HuH-7.5 (cell line): ENCODE measurements at places on chromosomes 11 and 22.

DNA sequence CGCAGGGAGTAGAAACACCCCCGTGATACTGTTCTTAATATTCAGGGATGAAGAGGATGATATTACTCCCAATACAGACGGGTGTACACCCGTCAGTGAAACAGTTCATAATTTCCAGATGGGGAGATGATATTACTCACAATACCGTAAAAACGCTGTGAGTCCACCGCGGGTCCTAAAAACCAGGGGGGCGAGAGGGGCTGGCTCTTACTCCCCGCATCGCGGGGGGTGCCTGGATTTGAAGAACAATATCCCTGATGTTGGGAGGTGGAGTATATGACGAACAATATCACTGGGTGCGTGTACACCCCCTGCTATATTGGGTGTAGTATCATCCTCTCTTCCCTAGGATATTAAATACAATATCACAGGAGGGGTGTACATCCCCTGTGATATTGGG is 20.5 kb upstream of the APOL5 start:
- DNase-seq, result no peak

GRCh38 chr11:5910540-5910939 is 17.5 kb downstream of the OR52E5 start:
- no peak for DNase-seq

DNA sequence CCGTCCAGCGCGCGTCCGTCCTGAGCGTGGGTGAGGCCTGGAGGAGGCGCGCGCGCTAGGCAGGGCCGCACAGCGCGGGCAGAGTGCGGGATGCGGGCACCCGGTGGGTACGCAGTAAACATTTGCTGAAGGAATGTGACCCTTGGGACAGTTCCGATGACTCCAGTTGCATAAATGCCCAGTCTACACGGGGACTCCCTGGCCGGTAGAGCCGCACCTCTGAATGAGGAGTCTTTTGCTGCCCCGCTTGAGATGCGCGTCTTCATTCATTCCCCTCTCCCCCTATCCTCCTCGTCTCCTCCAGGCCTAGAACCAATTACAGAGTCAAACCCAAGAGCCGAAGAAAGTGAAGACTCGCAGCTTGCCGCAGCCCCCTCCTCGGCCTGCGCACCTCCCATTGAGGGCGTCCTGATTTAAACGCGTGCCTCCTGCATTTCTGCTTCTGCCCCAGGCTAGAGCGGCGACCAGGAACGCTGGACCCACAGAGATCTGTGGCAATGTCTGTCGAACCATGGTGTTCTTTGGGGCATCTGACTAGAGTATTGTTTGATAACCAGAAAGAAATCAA is 729 bp upstream of the CHKB start:
- DNase-seq, result no peak

GRCh38 chr22:32799496-32799895 is 2.0 kb upstream of the TIMP3 start:
- no peak for DNase-seq

GRCh38 chr11:76410851-76411357 is 29.8 kb downstream of the GVQW3 start:
- DNase-seq, result no peak

DNA sequence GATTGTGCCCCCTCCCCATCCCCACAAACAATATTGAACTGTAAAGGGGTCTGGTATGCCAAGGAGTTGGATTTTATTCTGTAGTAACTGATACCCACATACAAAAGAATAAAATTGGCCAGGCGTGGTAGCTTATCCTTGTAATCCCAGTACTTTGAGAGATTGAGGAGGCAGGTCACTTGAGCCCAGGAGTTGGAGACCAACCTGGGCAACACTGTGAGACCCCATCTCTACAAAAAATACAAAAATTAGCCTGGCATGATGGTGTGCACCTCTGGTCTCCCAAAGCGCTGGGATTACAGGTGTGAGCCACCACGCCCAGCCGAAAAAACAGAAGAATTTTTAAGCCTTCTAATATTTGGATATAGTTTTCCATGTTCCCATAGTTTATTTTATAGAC is 4.2 kb upstream of the GLB1L3 start:
- DNase-seq, result no peak

DNA sequence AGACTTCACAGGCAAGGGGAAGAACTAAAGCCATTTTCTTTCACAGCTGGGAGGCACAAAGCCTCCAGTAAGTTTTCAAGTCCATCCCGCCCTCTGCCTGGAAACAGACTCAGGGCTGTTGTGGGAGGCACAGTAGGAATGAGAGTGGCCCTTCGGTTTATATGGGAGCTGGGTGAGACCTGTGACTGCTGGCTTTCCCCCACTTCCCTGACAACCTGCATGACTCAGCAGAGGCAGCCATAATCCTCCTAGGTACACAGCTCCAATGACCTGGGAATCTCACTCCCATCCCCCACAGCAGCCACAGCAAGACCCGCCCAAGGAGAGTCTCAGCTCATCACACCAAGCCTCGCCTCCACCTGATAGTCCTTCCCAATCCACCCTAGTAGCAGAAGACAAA is 12.1 kb upstream of the TMEM45B start:
- no peak for DNase-seq

GRCh38 chr11:65384301-65384889 is 1.9 kb upstream of the SLC25A45 start:
- no peak for DNase-seq

DNA sequence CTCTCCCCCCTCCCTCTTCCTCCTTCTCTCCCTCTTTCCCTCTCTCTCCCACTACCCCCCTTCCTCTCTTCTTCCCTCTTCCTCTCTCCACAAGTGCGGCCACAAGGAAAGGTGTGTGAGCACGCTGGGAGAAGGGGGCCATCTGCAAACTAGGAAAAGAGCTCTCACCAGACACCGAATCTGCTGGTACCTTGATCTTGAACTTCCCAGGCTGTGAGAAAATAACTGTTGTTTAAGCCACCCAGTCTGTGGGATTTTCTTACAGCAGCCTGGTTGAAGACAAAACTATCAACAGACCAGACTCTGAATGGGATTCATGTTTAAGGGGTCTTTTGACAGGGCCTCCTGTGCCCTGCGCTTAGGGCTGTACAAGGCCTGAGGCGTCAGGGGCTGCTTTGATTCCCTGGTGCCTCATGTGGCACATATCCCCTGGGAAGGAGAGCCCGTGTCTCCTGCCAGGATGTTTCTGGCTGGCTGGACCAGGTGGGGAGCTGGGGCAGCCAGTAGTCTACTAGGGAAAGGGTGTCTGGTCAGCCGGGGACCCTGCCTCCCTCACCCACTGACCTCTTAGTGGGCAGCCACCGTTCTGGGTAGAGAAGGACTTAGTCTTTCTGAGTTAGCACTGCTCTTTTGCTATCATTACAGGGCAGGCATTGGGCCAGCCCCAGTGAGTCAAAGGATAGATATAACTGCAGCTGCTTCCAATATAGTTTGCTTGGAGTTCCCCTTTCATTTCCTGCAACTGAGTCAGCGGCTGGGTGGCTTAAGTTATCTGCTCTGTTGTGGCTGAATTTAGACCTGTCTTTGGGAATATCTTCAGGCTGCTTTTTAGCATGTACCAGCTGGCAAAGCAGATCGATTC is 6.2 kb downstream of the PANX1 start:
- no peak for DNase-seq

GRCh38 chr22:38540701-38541100 is 29.3 kb downstream of the DMC1 start:
- no peak for DNase-seq

DNA sequence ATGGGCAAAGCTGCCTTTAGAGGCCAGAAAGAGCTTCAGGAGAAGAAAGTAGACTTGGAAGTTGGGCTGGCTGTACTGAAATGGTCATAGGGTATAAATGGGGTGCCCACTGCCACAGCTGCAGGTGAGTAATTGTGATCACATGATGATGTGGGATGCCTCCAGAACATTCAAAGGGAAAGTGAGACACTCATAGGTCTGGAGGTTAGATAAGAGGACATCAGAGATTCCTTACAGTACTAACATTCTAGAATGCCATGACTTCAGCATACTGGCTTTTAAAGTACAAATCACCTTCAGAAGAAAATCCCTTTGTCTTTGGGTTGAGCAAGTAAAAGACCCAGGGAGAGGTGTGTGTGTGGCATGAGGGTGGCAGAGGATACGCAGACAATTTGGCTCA is 419.2 kb downstream of the TENM4 start:
- no peak for DNase-seq
